MCF 10A (cell line): ENCODE measurements at places on chromosomes 1 and 21. TPM values are rescaled to one million over a fixed set of nuclear protein-coding genes. Genes with fewer than 3 reads are reported as not detected.

Gene IFNLR1
- 0.12 and 0.19 TPM in 2 replicates for total RNA-seq

DNA sequence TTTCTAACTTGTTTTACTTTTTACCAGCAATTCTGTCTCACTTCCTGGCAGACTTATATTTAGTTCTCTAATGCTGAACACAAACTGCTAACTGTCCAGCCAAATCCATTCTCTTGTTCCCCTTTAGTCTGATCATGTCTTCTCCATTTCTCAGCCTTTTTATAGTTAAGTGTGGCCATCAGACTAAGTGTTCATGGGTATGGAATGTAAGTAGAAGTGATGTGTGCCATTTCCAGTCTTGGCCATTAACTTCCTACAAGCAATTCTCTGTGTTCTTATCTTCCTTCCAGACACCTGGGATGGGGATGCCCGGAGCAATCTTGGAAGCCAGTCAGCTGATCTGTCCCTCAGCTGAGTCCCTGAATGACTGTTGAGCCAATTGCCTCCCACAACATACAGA is 165.8 kb downstream of the ST6GALNAC3 start:
- no peak for DNase-seq

Gene SYT11
- total RNA-seq: 0.14 TPM in 1 of 2 replicates, not detected in the other

DNA sequence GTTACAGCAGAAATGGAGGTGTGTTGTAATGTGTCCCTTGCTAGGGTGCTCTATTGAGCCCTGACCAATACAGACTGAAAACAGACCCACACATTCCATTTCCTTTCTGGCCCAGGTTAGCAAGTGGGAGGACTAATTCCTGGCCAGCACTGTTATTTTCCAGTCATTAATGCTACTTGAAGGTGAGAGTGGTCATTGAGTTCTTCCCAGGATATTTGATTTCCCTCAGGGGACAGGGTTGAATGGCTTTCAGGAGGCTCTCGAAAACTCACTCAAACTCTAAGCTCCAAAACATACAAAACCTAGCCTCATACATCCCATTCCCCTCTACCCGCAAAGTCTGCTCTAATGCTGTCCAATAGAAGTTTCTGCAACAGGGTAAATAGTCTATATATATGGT is 6.2 kb downstream of the LRRC52 start:
- DNase-seq: no peak

DNA sequence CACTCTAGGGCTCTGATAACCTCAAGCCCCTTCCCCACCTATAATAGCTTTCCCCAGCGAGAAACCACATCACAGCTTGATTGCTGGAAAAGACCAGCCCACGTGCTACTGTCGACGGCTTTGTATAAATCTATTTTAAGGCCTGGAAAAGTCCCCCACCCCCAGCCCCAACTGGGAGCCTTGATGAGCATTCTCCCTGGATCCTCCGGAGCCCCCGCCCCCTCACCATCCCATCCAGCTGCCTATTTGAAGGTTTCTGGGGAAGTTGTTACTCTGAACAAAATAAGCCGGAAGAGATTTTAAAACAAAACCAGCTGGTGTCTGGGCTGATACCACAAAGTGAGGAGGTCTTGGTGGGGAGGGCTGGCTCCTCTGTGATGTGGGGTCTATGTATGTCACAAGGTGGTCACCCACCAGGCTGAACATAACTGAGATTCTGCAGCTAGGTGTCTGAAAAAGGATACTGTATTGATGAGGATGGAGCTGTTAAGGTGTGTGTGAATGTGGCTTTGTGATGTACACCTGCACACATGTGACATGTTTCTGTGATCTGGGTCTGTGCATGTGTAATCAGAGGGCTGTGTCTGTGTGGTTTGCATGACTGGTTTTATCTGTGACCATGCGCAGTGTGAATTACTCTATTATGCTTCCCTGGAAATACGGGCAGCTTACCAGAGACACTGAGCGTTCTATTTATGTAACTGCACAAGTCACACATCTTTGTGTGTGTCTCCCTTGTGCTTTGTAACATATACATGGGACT is 25.0 kb downstream of the RIMS3 start:
- DNase-seq: no peak

- DNase-seq: no peak
Measured at GRCh38 chr1:67674260-67675011, 10.6 kb upstream of the GADD45A start.

DNA sequence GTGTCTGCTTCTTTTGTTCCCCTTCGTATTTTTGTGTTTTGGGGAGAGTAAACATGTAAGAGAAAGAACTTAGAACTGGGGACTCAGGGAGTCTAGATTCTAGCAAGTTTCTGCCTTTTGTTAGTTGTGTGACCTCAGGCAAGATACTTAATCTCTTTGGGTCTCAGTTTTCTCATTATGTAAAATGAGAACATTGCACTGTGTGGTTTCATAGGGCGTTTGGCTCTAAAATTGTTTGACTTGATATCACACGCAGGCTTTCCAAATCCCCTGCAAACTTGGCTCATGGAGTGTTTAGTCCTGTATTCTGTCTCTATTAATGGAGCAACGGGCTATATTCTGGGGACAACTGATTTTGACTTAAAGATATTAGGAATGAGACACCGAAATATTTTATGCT is 57.7 kb downstream of the NTNG1 start:
- DNase-seq: no peak

Gene AIM2
- not detected in 2 replicates for total RNA-seq

GRCh38 chr1:55276671-55277376 is 61.7 kb upstream of the USP24 start:
- DNase-seq: no peak

DNA sequence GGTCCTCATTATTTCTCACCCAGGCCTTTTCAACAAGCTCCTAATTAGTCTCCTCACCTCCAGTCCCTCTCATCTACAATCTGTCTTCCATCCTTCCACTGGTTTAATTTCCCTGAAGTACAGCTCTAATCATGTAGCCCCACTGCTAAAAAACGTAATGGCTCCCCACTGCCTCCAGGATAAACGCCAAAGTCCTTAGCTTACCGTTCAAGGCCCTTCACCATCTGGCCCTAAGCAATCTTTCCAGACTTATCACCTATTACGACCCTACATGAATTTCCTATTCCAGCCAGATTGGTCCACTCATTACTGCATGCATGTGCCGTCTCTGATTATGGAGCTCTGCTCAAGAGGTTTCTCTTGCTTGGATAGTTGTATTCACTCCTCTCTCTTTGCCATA is 83.1 kb upstream of the DAB1 start:
- DNase-seq: no peak
